Foreskin fibroblast (primary cell): ENCODE measurements at places on chromosomes 12 and 14.

DNA sequence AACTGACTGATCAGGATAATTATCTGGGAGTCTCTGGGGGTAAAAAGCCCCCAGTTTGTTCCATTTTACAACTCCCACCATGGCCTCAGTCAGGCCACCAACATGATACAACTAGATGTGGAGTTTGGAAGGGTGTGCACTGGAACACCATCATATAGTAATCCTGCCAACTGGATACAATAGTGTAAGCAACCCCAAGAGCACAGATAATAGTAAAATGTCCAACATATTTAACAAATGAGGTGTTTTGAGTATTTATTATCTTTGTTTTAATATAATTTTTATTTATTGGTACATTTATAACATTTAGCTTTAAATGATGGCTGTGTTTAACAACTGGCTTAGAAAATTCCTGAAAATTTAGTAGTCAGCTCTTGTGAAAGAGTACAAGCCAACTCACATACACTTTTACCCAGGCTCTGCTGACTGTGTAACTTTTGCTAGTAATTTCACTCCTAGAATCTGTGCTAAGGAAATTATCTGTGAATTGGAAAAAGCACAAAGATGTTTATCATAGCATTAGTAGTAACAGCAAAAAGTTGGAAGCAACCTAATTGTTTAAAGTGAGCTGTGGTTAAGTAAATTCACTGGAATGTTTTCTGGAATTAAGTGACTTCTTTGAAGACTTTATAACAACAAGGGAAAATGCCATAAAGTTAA is 196.8 kb downstream of the RAD51B start:
- peak; percentile 32 for DNase-seq

- DNase-seq: no peak
These were observed 22.3 kb downstream of the ATP5MC2 start for GRCh38 chr12:53653595-53653994.

GRCh38 chr12:64650762-64651161 is 40.5 kb downstream of the RASSF3 start:
- peak; percentile 21 for DNase-seq

- DNase-seq: peak; percentile 67
These were observed 66.0 kb downstream of the KLHL28 start for GRCh38 chr14:44895716-44896115.

DNA sequence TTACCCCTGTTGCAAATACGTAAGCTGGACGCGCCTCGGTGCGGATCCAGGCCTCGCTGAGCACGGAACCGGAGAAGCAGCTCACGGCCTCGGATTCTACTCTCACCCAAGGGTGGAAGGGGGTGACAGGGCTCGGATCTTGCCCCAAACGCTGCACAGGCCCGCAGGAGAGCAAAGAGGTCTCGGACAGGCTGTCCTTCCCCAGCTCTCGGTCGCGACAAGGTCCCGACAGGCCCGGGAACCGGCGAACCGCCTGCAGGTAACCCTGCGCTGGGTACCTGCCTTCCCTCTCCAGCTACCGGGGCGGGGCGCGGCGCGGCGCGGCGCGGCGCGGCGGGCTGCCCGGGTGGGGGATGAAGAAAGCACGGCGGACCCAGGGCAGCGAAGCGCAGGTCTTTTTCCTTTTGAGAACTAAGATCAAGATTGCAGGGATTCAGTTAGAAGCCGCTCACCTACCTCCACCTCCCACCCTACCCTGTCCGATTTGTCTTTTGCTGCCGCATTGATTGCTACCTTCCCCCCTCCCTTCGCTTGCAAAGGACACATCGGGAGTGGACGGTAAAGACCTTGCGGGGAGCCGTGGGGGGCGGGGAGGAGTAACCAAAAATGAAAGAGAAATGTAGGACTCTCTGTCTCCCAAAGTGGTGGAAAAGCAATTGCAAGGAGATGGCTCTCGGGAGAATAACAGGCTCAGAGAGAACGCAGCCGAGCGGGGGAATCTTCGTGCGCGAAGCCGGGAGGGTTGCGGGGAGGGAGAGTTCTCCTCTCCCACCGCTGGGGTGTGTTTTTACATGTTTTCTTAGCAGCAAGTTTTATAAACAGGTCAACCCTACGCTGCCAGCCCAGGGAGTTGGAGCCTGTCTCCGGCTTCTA is 8.4 kb upstream of the TBX3 start:
- DNase-seq: no peak

DNA sequence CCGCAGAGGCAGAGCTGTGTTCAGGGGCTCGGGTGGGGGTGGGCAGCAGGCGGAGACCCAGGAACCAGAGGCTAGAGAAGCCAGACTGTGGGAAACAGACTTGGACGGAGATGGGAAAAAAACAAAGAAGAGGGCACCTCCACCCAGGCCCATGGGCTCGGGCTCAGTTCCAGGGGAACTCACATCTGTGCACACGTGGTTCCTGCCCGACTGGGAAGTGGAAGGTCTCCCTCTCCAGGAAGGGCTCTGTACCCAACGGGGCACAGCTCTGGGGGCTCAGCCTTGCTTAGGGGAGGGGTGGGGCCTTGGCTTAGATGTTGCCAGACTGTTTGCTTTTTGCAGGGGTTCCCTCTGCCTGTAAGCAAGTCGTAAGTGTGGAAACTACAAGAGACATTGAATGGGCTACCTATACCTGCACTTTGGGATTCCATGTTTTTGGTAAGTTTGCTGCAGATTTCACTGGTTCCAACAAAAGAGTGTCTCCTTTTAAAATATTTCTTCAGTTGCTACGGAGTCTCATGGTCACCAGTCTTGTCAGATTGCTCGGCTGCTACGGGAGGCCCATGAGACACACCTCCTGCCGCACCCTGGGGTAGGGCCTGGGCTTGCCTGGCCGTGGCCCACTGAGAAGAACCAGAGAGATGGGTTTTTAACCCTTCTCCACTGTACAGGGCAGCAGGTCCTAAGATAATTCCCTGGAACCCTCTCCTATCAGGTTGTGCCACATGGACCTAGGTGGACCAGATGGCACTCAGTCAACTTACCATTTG is 127.6 kb upstream of the EVL start:
- no peak for DNase-seq

GRCh38 chr14:22890416-22890815 is 7.4 kb downstream of the REM2 start:
- DNase-seq: no peak

DNA sequence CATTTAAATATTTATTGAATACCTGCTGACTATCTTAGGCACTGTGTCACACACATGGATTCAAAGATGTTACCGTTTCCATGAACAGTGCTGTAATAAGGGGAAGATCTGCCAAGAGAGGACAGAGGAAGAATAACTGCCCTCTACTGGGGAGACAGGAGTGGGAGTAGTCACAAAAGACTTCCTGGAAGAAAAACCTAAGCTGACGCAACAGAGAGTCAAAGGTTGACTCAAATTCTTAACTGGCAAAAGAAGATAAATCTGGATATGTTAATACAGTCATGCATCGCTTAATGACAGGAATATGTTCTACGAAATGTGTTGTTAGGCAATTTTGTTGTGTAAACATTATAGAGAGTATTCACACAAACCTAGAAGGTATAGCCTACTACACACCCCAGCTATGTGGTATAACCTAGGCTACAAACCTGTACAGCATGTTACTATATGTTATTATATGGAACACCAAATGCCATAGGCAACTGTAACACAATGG is 51.5 kb downstream of the DCAF5 start:
- DNase-seq: peak; percentile 73

DNA sequence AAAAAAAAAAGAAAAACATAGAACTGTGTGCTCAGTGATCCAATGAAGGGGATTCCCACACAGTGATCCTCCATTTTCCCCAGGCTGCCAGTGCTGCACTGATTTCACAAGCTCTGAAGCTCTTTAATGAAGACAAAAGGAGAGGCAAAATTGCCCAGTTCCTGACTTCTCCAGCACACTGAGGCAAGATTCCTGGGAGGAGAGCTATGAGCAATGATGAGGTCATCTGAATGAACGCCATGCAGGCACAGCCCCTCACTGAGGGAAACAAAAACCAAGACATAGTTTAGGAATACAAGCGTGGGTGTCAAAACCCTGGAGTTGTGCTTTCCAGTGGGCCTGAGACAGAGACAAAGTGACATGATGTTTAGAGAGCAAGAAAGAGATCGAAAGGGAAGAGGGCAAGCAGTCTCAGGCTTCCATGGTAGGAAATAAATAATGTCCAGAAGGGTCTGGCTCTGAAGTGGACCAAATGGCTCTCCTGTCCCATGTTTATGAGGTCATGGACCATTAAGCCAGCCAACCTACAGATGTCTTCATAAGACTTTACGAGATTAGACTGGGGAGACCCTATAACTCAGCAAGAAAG is 40.9 kb upstream of the SMUG1 start:
- DNase-seq: peak; percentile 98

DNA sequence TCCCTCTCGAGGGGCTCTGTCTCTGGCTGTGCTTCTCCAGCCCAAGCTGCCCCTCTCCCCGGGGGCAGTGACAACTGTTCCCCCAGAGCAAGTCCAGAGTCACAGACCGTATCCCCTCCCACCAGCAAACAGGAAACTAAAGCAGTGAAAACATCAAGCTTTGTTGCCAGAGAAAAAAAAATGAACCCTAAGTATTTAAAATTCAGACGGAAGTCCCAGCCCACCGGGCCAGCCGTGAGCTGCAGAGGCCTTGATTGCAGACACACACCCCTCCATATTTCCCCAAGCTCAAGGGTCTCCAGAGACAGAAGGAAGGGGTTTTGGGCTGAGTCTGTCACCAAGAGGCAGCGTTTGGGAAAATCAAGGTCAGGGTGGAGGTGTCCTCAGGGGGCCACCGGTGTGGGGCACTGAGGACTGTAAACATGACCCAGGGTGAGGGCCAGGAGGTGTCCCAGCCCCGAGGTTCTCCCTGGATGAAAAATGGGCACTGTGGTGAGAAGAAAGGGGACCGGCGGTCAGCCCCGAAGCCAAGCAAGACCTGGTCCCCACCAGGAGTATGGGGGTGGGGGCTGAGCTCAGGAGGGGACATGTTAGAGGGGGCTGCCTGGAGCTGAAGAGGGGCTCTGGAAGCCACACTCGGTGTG is 7.7 kb downstream of the PHETA1 start:
- DNase-seq: no peak

GRCh38 chr14:90531497-90531896 is 134.7 kb downstream of the CALM1 start:
- no peak for DNase-seq

DNA sequence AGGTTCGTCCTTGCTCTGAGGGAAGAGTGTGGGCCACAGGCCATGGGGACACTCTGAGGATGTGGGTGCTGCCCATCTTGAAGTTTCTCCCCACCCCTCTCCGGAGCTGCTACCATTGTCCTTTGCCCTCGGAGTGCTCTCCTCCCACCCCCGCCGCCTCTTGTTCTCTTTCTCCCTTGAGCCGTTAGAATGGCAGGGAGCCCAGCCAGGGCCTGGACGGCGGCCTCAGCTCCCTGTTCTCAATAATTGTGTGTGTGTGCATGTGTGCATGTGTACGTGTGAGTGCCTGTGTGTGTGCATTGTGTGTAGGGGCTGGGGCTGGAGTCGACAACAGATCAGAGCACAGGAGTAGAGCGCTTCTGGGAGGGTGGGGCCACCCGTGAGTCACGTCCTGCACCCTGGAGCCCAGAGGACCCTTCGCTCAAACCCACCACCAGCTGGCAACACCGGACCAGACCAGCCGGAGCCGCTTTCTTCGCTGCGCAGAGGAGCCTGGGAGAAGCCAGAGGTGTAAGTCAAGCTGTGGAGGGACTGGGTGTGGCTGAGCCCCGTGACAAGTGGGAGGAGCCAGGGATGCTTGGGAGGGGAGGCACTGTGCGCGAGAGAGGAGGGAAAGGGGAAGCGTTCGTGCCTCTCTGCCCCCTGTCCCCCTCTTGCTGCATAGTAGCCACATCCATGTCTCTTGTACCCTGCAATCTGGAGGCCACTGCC is 25.9 kb upstream of the KCNA5 start:
- no peak for DNase-seq

- no peak for DNase-seq
These were observed 121.4 kb downstream of the SLC15A4 start for GRCh38 chr12:128702371-128702770.

- no peak for DNase-seq
These were observed 393.4 kb upstream of the TMPO start for GRCh38 chr12:98121963-98122362.

DNA sequence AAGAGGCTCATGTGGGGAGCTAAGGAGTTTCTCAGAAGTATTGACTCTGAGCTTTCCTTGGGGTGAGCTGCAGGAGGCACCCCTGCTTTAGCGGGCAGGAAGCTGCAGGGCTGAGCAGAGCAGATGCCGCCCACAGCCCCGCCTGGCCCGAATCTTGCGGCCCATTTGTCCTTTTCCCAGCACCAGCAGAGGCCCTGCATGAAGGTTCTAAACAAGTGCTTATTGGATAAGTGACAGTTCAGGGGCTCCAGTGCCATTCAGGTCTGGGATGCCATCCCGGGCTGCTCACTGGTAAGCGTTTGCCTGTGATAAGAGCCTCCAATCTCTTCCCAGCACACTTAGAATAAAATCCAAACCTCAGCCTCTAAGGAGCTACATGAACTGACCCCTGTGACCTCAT is 11.4 kb downstream of the RILPL1 start:
- no peak for DNase-seq

- peak; percentile 60 for DNase-seq
These were observed 10.2 kb downstream of the KRT82 start for GRCh38 chr12:52395761-52396434.

- DNase-seq: peak; percentile 28
These were observed 164.9 kb downstream of the DYRK2 start for GRCh38 chr12:67813456-67813904.

DNA sequence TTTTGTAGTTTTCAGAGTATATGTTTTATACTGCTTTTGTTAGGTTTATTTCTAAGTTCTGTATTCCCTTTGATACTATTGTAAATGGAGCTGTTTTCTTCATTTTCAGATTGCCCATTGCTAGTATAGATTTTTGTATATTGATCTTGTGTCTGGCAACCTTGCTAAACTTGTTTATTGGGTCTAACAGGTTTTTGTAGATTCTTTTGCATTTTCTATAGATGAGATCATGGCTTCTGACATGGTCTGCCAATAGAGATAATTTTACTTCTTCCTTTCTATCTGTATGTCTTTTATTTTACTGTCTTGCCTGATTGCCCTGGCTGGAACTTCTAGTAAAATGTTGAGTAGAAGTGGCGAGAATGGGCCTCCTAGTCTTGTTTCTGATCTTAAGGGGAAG is 40.3 kb downstream of the ANKRD9 start:
- no peak for DNase-seq

- peak; percentile 97 for DNase-seq
These were observed 1.6 kb downstream of the SLC16A7 start for GRCh38 chr12:59597385-59597781.

- no peak for DNase-seq
These were observed 105.8 kb downstream of the C12orf50 start for GRCh38 chr12:87923361-87923760.

DNA sequence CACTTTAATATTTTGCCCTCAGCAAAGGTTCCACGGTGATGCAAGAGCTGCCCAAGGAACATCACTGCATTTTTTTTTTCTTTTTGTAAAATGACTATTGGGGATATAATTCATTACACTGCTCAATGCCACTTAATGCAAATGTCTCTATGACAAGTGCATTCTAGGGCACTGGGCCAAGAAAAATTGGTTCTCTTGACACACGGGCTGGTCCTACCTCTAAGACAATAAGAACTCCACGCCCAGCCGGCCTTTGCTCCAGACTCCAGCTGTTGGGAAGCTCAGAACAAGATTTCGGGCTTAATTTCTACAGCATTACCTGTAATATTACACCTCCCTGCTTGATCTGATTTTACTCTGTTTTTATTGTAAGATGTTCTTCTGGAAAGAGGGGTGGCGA is 48.8 kb upstream of the VRK1 start:
- DNase-seq: no peak

GRCh38 chr14:58002618-58003017 is 136.7 kb upstream of the SLC35F4 start:
- no peak for DNase-seq
